ENCODE measurements at places on chromosomes 3 and 15. TPM values are rescaled to one million over a fixed set of nuclear protein-coding genes. Genes with fewer than 3 reads are reported as not detected.

TYRO3 gene
- 7.9 TPM for total RNA-seq

HTR3E gene
- not detected for total RNA-seq

TRH gene
- total RNA-seq = not detected

LMAN1L gene
- not detected for total RNA-seq

SATB1 gene
- total RNA-seq = 2.3 TPM

ITPKA gene
- 1.4 TPM for total RNA-seq

CNTN6 gene
- 0.17 TPM for total RNA-seq

CXCR6 gene
- 0.10 TPM for total RNA-seq

SLC35A5 gene
- 36.5 TPM for total RNA-seq

CLSTN2 gene
- not detected for total RNA-seq

OXTR gene
- total RNA-seq = 0.23 TPM

SCN11A gene
- not detected for total RNA-seq

LRRC15 gene
- total RNA-seq = not detected

PLSCR1 gene
- 25.0 TPM for total RNA-seq

EAF2 gene
- 2.3 TPM for total RNA-seq

NR2E3 gene
- 0.37 TPM for total RNA-seq

TRIM42 gene
- total RNA-seq = not detected

SLC28A2 gene
- total RNA-seq = not detected

PP2D1 gene
- total RNA-seq = not detected

ECE2 gene
- total RNA-seq = not detected

NEO1 gene
- total RNA-seq = 8.0 TPM

LSM3 gene
- 15.4 TPM for total RNA-seq

GPR156 gene
- total RNA-seq = 0.40 TPM

DNAH12 gene
- not detected for total RNA-seq

POLR2H gene
- total RNA-seq = 98.8 TPM

ALDH1L1 gene
- 0.46 TPM for total RNA-seq

LAMB2 gene
- total RNA-seq = 177 TPM

ENTPD3 gene
- not detected for total RNA-seq

SV2B gene
- 0.05 TPM for total RNA-seq
